ENCODE measurements at places on chromosomes 7 and 10.

GRCh38 chr7:82808633-82809032, 354.1 kb downstream of the PCLO start:
- no peak for DNase-seq

GRCh38 chr7:64686493-64687184, 20.7 kb downstream of the ZNF107 start:
- no peak for DNase-seq

DNA sequence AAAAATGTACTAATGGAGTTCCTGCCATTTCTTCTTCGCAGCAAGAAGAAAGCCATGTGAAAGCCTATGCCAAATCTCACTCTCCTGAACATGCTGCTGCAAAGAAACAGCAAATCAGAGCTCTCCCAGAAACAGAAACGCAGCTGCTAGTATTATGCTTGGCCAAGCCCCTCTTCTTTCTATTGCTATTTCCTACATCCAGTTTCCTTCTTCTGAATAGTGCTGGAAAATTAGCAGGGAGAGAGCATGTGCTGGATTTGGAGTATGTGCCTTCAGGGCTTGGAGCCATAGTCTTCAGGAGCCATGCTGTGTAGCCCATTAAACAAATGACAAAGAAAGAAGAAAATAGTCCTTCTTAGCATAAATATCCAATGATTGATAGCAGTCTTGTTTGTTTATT, 852.0 kb upstream of the PHF14 start:
- no peak for DNase-seq

GRCh38 chr7:6188389-6188788, 84.0 kb downstream of the CYTH3 start:
- DNase-seq, result no peak

- DNase-seq, result no peak
These were observed 45.6 kb upstream of the SGCE start for GRCh38 chr7:94701555-94701973.

- no peak for DNase-seq
These were observed 4.3 kb upstream of the ELFN1 start for GRCh38 chr7:1665549-1666316.

- no peak for DNase-seq
These were observed 186.2 kb downstream of the MACC1 start for GRCh38 chr7:20030915-20031362.

DNA sequence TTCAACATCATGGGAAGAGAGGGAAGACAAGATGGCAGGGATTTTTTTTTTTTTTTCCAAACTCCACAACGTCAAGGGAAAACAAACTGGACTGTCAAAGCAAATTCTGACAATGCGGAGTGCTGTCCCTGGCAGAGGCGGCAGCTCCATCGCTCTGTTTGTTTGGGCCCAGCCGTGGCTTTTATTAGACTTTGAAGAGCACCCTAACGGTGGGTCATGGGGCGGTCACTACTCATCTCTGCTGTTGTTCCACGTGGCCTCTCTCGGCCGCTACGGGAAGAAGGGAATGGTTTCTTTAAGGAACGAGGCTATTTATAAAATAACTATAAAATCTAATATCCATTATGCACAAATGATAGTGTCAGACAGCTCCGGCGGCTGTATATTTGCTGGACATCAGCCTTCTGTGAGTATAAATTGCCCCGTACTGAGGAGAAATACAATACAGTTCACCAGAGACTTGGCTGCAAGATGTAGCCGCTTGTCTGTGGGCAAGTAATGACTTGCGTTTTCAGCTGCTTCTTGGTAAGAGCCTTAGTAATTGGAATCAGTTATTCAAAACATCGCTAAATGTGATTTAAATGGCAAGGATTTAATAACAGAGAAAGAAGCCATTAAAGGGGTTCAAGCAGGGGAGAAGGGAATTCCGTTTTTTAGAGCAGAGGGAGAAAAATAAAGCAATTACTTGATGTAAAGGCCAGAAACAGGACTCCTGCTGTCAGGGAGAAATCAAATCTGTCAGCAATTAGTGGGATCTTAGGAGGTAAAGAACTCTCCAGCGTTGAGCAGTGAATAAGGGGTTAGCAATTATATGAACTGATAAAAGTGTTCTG, 61.7 kb upstream of the RAB11FIP2 start:
- DNase-seq, result no peak

DNA sequence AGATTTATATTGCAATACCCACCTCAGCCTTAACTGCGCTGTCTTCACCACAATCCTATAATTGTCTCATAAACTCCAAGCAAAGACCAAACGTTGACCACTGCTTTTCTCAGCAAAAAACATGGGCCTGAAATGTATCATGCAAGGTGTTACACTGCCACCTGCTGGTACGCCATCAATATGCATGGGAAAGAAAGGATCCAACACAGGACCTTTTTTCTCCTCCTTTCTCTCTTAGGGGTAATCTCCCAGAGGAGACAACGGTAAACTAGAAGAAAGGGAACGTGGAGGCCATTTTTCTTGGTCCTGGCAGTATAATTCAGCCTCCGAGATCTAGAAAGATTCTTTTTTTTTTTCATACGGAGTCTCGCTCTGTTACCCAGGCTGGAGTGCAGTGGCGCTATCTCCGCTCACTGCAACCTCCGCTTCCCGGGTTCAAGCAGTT, 79.1 kb upstream of the MPP7 start:
- peak; percentile 78 for DNase-seq

DNA sequence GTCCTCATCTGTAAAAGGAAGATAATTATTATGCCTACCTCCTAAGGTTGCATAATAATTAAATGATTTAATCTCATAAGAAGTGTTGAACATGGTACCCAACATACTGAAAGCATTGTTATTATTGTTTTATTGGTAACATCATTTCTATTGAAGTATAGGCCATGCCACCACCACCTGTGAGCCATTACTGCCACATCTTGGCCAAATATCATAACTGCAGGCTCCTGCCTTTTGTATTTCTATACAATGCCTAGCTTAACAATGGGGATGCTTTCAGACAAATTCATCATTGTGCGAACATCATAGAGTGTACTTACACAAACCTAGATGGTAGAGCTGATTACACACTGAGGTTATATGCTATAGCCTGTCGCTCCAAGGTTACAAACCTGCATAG, 61.1 kb upstream of the NPSR1 start:
- DNase-seq, result no peak

DNA sequence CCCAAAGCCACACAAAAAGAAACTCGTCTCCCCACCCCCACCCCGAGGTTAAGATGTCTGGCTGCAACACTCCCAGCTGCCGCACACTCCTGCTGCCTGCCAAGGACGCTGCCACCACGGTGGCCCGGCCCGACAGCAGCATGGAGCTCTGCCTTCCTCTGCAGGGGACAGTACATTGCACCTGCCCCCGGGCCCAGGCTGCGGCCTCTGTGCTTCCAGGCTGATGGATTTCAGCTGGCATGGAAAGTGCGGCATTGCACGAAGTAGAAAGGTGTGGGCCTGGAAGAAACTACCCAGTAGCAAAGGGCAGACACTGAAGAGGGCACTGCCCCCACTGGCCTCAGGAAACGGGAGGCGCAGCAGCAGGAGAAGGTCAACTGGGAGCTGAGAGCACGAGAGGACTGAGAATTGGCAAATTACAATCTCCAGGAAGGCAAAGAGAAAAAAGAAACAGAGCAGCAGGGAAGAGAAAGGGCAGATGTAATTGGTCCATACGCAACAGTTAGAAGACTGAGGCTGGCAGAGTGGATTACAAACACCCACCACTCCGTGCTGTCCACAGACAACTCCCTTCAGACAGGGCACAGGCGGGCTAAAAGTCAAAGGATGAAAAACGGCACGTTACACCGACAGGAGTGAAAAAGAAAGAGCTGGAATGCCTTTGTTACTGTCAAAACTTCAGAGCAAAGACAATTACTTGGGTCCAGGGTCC, 117.1 kb upstream of the DIP2C start:
- DNase-seq, result no peak

GRCh38 chr10:87767253-87767652, 50.8 kb downstream of the ATAD1 start:
- no peak for DNase-seq

GRCh38 chr10:10865303-10865702, 152.4 kb upstream of the CELF2 start:
- no peak for DNase-seq

GRCh38 chr10:52308251-52309031, 5.6 kb upstream of the DKK1 start:
- DNase-seq, result no peak

DNA sequence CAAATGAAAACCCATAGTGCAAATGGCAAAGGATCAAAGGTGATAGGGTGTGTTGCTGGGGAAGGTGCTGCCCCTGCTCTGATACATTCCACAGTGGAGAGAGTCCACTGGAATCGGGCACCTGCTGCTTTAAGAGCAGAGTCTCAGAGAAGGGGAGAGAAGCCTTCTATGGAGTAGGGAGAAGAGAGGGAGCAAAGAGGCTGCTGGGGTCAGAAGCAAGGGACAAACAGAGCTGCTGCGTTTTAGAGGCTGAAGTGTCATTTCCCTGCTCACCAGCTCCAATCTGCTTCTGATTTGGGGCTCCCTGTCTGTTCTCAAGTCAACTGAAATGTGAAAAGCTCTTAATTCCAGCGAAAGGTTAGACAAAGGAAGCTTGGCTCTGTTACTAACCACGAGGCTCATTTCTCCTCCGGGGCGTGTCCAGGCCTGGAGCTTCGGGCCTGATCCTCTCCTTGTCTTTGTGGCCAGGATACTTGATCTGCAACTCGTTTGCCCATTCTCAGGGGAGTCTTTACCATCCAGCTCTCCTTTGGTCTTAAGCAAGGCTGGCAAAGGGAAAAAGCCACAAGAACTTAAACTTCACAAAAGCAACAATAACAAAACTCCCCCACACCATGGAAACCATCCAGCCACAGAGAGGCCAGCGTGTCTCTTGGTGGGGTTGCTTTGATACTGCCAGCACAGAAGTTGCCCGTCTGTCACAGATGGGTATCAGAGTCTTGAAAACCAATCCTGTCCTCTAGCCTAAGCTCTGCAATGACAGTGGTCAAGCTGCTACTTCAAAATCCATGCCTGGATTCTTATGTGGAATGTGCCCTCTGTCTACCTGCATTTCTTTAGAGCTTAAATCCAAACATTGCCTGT, 692.6 kb downstream of the SUGCT start:
- DNase-seq, result no peak

GRCh38 chr10:10247585-10247984, 770.1 kb upstream of the CELF2 start:
- no peak for DNase-seq

DNA sequence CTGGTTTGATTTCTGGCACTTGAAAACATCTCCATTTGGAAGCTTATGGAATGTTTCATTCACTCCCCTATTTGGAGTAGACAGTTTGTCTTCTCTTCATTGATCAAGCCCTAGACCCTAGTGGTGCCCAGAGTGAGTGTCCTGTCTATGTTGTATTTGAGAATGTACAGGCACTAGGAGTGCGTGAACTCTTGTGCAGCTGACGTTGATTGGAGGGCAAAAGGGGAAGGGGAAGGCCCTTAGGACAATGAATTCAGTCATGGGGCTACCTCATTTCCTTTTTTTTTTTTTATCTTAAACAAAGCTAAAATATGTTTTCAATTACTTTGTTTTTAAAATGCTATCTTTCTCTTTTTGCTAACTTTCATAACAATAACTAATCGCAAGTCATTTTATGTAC, 66.5 kb downstream of the ADD3 start:
- DNase-seq, result no peak

DNA sequence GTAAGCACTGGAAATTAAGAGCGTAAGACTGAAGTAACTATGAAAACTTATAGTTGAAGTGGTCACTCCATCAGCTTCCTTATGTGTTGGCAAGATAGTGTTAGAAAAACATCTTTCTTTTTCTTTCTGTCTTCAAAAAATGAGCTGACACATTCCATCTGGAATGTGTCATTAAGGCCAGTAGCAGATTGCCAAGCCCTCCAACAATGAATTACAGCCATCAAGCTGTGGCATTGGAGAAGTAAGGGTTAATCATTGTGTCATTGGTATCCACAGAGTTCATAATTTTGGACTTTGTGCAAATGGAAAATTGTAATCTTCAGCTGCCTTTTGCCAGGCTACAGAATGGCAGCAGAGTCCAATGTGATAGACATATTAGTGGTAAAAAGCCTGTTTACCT, 926.3 kb downstream of the NRG3 start:
- DNase-seq, result no peak

- DNase-seq, result no peak
These were observed 93.8 kb downstream of the ADD3 start for GRCh38 chr10:110101464-110102144.

DNA sequence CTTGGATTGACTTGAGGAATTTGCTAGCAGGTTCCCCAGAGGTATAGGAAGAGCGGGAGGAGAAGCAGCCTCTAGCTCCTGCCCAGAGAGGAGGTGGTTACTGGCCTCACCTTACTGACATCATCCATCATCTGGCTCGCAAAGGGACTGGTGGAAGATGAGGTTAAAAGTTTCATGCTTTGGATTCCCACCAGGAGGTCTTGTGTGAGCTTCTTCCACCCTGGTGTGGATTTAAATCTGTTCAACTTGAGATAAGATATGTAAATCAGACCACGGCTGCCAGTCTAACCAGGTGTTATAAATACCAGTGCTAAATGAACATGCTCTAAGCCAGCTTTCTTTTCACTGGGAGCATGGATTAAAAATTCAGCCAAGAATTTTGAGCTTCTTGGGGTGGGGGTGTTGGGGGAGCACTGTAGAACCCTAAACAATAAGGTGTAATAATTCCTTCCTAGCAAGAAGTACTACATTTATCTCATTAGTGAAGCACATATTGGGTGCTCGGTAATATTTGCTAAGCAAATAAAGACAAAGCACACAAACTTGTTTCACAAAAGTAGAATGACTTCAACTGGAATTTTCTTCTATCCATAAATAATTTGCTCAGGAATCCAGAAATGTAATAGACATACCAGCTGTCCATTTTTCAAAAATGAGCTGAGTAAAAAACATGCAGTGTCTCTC, 7.8 kb downstream of the PROSER2 start:
- no peak for DNase-seq

- DNase-seq, result no peak
These were observed 103.2 kb upstream of the PPP2R2D start for GRCh38 chr10:131797626-131798025.

DNA sequence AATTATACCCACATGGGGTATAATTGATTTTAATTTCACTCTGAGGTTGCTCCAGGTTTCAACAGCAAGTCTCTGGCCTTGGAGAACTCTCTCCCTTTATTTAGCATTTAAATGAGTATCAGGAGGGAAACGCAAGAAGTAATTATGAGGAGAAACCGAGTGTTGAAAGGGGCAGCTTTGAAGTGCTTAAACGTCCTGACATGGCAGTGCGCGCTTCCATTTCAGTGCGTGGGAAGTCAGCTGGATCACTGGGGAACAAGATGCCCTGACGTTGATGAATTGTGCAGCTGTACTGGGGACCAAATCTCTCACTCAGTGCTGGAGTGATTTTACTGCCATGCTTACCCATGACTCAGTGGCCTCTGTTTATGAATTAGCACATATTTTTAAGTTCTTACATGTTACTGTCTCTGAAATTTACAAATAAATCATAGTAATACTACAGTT, 106.0 kb upstream of the PRR15 start:
- no peak for DNase-seq

GRCh38 chr10:87092376-87092860, 2.2 kb downstream of the GLUD1 start:
- DNase-seq, result no peak

Data from activated CD8-positive, alpha-beta memory T cell treated with anti-CD3 and anti-CD28 coated beads for 1 hour (primary cell).